Natural killer cell treated with Interleukin-12 subunit alpha and Interleukin-12 subunit beta and Interleukin-15 and Interleukin-18, amount 100 ng/mL, for 72 hours (primary cell): ENCODE measurements at places on chromosomes 6 and 20. TPM values are rescaled to one million over a fixed set of nuclear protein-coding genes. Genes with fewer than 3 reads are reported as not detected.

GRCh38 chr20:36572701-36573102 lies 695 bp upstream of the TGIF2 start:
- no peak for DNase-seq

DNA sequence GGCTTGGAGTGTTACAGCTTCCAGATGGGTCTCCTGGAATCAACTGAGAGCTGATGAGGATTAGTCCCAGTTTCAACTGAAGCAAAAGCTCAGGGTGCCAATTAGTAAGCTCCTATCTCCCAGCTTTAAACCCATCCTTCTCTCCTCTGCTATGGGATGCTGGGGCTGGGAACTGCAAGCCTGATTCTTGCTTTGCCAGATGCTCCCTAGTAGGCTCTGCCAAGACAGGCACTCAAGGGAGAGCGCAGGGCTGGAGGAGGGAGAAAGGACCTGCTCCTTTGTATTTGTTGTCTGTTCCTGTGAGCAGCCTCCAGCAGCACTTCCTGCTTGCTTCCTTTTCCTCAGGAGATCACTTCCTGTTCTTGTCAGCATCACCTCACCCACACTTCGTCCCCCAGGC lies 309.7 kb downstream of the KIF16B start:
- DNase-seq, result no peak

DNA sequence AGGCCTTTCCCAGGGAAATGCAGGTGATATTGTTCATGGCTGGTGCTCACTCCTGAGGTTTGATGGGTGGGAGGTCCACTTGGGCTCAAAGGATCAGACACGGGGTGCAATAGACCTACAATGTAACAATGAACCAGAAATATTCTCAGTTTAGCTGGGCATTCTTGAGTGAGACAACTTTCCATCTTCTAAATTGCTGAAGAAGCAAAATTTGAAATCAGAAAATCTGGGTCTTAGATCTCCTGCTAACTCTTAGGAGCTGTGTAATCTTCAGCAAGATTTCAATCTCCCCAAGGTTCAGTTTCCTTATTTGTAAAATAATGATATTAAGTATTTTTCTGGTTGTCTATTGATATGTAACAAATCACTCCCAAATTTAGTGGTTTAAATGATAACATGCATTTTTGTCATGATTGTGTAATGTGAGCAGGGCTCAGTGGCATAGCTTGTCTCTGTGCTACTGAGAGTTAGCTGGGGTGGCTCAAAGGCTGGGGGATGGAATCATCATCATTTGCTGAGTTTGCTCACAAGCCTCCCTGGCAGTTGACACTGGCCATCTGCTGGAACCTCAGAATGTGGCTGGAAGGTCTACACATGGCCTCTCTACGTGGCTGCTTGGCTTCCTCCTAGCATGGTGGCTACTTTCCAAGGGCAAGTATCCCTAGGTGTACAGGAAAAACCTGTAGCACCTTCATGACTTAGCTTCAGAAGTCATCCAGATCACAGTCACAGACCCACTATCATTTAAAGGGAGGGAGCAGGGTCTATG lies 98.8 kb downstream of the GRM1 start:
- DNase-seq, result no peak

The POM121L2 gene
- not detected for total RNA-seq

DNA sequence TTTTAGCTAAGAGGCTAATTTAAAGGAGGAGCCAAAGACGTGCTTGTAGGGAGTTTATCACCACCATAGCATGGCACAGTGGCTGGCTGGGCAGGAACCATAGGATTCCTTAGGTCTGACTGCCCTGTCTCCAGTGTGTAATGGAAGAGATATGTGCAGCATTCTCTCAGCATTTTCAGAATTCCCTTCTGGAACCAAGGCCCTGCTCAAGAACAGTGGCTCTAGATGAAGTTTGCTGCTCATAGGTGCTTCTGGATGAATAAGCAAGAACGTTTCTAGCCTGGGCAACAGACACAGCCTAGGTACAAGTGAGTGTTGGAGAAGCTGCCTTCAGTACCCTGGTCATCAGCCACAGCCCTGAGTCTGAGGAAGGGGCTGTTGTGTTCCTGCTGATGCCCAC lies 69.1 kb downstream of the LCA5 start:
- DNase-seq, result no peak

The C6orf15 gene
- total RNA-seq, result not detected

The CGAS gene
- 45.5 TPM for total RNA-seq
